Globus pallidus (tissue), 1 donor: ENCODE measurements at places on chromosomes 1 and 21.

DNA sequence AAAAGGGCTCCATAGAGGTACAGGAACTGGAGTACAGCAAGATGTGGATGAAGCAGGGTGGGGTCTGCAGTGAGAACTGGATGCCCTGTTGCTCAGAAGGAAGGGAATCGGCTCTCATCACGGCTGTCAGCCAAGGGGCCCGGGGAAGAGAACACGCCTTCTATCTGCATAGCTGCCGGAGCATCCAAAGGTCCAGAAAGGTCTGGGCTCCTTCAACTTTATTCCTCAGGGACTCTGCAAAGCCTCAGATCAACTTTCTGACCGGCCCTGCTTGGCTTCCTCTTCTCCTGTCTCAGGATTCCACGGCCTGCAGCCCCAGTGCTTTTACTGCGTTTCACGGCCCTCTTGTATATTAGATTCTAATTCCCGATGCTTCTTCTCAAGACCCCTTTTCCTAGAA is 34.8 kb downstream of the KRTAP19-8 start:
- DNase-seq, result no peak

DNA sequence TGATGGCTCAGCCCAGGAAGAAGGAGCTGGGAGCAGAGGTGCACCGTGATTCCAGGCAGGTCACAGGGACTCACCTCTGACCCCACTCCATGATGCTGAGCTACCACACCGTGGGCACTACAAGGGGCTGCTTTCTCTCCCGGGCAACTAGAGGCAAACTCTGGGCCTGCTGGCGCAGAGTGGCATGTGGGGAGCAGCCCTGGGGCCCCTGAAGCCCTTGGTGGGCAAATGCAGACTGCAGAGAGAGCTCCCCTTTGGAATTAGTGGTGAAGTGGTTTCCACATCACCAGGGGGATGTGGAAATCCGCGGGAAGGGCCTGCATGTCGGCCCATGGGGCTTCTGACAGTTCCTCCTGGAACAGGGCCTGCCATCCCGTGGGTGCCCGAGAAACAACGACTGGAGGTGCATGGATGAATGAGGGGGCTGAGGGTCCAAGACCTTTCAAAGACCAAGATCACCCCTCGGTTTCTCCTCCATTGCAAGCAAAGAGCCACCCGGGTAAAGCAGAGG is 11.8 kb upstream of the MMEL1 start:
- no peak for DNase-seq

- no peak for DNase-seq
Measured at GRCh38 chr1:160208557-160209320, 3.6 kb downstream of the PEA15 start.

DNA sequence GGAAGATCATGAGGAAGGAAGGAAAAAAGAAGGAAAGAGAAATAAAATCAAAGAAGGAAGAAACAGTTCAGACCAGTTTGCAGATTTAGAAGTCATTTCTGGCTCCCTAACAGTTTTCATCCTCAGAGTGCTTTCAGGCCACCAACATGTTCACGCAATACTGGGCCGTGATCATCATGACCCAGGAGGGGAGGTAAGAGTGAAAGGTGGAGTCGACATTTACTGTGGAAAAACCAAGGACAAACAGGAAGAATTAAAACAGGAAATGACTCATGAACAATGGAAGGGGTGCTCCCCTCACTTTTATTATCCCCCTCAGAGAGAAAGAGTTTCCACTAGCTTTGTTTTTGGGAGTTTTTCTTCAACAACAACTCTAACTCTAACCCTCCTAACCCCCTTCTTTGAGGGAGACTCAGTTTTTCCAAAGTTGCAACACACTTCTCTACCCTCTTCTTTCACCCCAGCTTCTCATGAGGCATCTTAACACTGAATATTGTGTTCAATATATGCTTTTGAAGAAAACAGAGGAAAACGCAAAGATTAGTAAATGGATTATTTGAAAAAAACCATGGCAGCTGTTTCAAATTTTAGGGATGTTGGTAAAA is 60.4 kb downstream of the VANGL2 start:
- DNase-seq, result no peak

- DNase-seq, result no peak
Measured at GRCh38 chr1:242602001-242602400, 77.5 kb upstream of the PLD5 start.

- DNase-seq, result no peak
Measured at GRCh38 chr21:44503901-44504399, 36.0 kb downstream of the KRTAP10-1 start.

DNA sequence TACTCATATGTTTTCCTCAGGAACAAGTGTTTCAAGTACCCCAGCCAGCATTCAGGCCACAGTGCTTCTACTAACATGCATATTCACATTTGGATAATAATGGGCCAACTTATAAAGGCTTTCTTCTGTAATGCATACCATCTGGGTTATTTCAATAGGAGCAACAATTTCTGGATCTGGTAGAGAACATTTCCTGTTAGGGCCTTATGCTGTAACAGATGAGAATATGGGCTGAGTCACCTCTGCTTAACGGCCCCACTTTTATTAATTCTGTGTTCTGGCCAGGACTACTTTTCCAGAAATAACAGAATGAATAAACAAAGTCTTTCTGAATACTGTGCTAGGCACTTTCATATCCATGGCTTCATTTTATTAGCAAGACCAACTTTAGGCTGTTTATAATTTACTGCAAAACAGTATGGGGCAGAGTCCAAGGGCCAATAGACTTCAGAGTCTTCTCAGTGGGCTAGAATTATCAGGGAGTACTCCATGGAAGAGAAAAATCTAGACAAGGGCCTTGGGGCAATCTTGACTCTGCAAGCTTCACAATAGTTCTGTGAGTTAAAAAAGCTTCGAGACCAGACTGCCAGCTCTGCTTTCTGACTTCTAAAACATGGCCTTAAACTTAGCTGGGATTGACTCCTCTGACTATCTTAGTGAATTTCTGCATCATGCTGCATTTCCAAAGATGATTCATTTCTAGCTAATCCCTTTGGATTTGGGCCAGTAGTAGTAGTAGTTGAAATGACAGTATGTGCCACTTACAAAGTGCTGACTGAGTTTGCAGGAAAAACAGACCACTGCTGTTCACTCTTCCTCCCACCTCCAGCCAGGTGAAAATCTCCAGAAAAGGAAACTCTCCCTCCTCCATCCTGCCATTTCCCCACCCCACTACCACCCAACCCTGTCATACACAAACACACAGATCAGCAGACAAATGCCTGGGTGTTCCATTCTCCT is 8.2 kb upstream of the SSX2IP start:
- no peak for DNase-seq

DNA sequence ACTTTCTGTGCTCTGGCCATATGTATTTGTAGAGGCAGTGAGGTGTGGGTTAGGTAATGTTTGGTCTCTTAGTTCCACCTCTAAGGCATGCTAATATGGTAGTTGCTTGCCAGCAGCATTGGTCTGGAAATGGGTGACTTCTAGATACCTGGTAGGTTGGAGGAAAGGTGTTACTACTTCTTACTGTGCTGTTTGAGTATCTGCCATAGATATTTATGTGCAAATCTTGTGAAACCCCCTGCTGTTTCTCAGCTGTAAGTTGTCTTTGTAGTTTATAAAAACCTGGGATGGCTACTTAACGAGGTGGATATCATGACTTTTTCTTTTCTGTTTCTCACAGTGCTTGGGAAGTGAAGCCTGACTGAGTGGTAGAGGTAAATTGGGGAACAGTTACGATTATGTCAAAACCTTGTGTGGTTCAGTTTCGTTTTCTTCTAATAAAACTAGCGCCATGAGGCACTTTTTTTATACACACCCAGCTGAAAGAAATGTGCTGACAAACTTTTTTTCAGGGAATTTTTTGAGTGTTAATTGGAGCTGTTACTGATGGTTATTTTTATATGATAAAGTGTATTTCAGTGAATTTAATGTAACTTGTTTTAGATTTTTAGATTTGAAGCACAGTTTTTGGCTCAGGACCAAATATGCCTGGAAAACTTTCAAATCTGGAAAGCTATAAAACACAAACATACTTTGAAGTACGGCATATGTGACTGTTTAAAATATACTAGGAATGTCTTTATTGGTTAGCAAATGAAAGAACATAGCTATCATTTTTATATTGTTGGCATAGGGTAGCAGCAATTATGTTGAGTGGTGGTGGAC is 42.1 kb downstream of the CAMSAP2 start:
- no peak for DNase-seq

GRCh38 chr1:18965206-18966173 is 9.0 kb upstream of the IFFO2 start:
- DNase-seq, result no peak

GRCh38 chr1:57963581-57963980 is 539.7 kb upstream of the DAB1 start:
- no peak for DNase-seq

- DNase-seq, result no peak
Measured at GRCh38 chr1:47184090-47184821, 5.6 kb downstream of the PDZK1IP1 start.

DNA sequence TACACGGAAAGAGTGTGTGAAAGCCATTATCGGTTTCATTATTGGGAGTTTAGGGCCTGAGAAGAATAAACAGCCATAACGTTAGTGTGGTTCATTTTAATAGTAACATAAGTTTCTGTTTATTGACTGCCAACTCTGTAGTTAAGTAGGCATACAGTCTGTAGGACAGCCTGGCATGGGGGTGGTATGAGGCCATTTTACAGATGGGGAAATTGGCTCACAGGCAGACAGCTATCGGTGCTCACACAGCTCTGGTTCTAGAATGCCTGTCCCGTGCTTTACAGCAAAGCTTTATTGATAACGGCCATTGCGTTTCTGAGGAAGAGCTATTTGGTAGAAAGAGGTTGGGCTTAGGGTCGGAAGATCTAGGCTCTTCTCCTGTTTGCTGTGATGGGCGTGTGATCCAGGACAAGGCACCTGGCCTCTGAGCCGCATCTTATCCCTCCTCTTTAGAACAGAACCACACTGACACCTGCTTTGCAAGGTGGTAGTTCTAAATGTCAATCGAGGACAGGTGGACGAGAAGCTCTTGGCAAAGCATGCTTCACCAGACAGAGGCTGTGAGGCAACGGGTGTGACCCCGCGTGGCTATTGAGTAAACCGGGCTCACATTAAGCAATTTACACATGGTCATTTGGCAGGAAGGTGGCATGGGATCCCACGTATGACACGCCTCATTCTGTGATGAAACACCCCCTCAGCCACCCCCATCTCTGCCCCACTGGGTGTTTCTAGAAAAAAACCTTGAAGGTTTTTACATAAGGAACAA is 14.9 kb downstream of the ETS2 start:
- DNase-seq, result no peak

GRCh38 chr21:23402929-23403520 is 2204.3 kb downstream of the MRPL39 start:
- no peak for DNase-seq

DNA sequence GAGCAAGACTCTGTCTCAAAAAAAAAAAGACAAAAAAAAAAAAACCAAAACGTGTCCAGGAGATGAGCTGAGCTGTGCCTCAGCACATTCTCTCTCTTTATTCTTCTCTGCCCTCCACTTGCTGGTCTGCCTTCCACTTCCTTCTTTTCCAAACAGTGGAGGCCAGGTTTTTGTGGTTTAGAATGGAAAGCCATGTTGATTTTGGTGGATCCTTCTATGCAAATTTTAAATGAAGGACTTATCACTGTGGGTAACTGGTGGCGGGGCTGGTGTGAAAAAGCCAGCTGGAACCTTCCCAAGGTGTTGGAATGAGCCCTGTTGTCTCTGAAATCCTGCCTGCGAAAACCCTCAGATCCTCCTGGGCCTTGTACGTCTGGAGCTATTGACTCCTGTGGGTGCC is 61.9 kb downstream of the PTPRU start:
- DNase-seq, result no peak

- no peak for DNase-seq
Measured at GRCh38 chr1:39507230-39507928, 15.9 kb downstream of the BMP8A start.

GRCh38 chr1:111948209-111949171 is 41.0 kb downstream of the KCND3 start:
- peak; percentile 62 for DNase-seq

GRCh38 chr1:202085682-202086373 is 36.9 kb upstream of the GPR37L1 start:
- DNase-seq, result peak; percentile 93

DNA sequence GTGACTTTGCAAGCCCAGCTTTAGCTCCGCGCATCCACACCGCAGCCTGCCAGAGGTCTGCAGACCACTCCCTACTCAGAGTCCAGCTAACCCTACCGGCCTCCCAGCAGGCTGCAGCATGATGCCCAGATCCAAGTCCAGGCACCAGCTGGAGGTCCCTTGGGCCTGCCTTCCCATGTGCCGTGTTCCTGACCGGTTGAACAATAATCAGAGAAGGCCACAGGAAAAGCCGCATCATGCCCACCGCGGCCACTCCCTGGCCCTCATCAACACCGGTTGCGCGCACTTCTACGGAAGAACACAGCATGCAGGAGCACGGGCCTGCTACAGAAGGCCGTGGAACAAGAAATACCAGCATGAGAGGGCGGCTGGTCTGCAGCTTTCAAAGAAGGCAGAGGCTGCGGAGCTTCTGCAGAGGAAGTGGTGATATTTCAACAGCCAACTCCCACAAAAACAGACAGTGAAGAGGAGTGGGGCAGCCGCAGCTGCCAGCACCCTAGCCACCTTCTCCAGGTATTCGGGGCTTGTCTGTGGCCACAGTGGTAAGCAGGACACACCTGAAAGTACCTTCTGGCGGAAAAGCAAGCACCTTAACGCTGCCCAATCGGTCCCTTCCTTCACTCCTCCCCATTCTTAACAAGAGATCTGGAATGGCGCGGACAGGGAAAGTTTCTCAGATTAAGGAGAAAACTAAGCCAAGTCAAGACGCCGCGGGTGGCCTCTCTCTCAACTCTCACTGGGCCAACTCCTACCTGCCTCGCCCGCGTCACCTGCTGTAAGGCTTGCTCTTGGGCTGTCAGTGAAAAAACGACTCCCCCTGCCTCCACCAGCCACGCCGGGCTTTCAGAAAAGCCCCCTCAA is 1.5 kb downstream of the PGBD5 start:
- no peak for DNase-seq

DNA sequence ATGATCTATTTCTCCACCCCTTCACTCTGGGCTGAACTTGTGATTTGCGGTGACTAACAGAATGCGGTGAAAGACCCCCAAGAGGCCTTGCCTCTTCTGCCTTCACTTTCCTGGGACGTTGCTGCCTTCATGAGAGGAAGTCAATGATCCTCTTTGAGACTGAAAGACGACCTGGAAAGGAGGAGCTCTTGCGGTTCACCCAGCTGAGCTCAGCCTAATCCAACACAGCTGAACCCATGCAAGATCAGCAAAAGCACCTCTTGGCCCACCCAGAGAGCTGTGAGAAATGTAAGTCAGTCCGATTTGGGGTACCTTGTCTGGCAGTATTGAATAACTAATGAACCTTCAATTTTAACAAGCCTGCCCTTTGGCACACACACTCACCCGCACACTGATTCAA is 767.4 kb upstream of the TPTE start:
- DNase-seq, result no peak

DNA sequence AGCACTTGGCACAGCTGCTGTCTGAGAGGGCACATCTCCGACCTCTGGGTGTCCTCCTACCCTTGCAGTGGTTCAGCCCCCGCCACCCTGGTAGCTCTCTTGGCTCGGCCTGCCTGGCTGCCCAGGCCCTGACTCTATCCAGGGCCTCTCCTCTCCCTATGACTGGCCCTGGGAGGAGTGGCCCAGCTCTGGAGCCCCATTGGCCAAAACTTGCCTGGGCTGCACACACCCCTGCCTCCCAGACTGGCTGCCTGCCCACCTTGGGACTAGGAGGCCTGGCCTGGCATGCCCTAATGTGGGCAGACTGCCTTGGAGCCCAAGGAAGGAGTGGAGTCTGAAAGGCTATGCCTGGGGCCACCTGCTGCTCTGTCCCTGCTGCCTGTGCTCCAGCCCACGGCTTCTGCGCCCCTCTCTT is 33.6 kb downstream of the ACOT11 start:
- DNase-seq, result peak; percentile 87

GRCh38 chr1:157984469-157984868 is 9.0 kb upstream of the KIRREL1 start:
- DNase-seq, result no peak
